Eye (tissue), 1 donor: ENCODE measurements at places on chromosomes 5 and 9.

GRCh38 chr9:69250681-69251080, 74.3 kb upstream of the ENTREP1 start:
- no peak for DNase-seq

- DNase-seq, result no peak
Measured at GRCh38 chr5:136193322-136193935, 467 bp upstream of the SMIM32 start.

GRCh38 chr9:111176511-111176910, 138.2 kb upstream of the LPAR1 start:
- no peak for DNase-seq

DNA sequence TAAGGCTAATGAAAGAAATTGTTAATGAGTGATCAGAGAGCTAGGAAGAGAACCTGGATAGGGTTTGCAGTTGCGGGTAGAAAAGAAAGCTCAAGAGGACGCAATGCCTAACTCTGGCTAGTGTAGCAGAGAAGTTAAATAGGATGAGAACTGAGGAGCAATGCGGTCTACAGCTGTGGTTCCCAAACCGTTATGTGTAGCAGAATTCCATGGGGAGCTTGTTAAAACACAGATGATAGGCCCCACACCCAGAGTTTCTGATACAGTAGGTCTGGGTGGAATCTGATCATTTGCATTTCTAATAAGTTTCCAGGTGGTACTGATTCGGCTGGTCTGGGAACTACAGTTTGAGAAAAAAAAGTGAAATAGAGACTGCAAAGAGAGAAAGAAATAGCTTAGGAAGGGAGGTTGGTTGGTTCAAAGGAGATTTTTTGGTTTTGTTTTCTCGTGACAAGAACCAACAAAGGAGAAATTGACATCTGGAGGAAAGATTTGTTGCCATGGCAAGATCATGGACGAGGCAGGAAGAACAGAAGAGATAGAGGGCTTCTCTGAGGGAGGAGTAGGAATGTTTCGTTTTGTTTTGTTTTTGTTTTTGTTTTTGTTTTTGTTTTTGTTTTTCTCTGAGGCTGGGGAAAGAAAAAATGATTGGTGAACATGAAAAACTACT, 276.1 kb downstream of the ARRDC3 start:
- peak; percentile 12 for DNase-seq

GRCh38 chr9:93667627-93668026, 91.2 kb downstream of the PHF2 start:
- DNase-seq, result no peak

DNA sequence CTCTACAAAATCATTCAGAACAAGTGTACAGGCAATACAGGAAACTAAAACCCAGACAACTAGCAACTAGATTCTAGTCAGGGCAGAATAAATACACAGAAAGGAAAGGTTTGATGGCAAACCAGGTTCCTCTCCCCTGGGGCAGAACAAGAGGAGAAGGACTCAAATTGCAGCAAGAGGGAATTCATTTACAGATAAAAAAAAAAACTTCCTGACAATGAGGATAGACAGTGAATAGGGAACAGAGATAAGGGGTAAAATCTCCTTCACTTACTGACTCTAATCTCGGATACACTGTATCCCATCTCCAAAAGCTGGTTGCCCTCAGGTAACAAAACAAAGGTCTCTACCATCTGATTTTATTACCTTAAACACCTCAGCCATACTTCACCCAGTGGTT, 244.0 kb downstream of the SEC61B start:
- no peak for DNase-seq

- no peak for DNase-seq
Measured at GRCh38 chr9:122127396-122127798, 32.2 kb downstream of the NDUFA8 start.

DNA sequence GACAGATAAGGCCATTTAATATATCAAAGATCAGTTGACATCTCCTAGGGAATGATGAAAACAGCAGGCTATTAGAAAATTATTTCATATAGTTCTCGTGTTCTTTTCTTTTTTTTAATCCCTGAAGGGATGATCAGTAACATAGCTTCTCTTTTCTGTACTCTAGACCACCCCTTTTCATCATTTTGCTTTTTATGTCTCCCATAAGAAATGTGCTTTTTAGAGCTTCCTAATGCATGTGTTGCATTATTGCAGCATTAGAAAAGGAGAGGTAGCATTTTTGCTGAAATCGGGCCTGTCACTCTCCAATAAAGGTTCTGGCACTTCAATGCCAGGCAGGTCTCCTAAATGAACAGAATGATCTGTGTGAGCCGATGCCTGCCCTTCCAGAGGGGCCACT, 143.3 kb downstream of the NTRK2 start:
- no peak for DNase-seq

DNA sequence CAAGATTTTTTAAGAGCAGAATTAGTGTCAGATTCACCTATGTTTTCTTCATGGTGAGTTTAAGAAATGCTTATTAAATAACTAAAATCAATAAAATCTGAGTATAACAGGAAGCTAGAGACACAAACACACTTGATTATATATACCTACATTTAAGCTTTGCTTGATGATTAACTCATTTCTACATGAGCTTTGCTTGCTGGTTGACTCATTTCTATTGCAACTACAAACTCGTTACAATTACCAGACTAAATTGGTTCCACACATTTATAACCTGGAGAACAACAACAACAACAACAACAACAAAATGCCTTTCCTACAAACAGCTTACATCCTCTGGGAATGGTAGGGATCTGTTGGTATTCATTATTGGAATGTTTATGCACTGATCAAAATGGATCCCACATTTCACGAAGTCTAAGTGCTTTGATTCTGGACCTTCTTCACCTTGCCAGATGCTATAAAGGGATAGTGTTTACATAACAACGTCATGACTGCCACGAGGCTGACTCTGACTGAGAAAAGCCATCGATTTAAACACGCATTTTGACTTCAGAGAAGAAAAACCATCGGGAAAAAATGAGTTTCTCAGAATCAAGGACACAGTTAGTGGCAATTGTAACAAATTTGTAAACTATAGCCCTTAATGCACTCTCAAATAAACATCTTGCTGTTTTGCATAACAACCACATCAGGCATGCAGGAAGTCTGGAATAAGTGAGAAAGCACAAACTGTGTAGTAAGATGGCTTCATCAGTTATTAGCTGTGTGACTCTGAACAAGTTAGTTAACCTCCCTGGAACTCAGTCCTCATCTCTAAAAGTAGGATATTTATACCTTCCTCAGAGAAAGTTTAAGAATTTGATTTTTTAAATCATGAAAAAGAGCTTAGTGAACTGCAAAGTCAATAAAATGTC, 49.8 kb downstream of the RASEF start:
- peak; percentile 48 for DNase-seq

DNA sequence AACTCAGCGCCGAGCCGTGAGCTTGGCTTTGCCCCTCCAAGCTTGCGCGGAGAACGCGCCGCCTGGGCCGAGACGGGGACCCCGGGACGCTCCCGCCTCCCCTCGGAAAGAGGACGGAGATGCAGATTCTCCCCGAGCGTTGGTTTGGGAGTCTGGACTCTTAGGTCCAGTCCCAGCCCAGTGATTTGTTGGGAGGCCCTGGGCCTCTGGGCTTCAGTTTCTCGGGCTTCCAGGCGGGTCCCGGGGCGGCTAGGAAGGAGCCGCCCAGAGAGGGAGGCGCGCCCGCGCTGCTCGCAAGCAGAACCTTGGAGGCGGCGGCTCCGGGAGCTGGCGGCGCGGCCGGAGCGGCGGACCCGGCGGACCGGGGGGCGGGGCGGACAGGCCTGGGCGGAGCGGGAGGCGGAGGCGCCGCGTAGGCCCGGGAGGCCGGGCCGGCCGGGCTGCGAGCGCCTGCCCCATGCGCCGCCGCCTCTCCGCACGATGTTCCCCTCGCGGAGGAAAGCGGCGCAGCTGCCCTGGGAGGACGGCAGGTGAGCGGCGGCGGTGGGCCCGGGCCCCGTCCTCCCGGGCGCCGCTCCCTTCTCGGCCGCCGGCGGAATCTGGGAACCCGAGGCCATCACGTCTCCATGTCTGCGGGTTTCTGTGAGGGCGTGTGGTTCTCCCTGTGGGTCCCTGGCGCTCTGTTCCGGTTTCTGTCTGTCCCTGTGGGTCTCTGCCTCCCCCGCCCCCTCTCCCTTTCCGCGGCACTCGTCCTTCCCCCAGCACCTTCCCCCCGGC, at the start of gene B4GALT7:
B4GALT7 (plus strand) TSS at position 402 of the 777 bp plus-strand sequence; CDS start at position 481, 79 bp downstream.
- DNase-seq, result peak; percentile 92

- no peak for DNase-seq
Measured at GRCh38 chr5:141919218-141920119, 4.2 kb upstream of the DELE1 start.

DNA sequence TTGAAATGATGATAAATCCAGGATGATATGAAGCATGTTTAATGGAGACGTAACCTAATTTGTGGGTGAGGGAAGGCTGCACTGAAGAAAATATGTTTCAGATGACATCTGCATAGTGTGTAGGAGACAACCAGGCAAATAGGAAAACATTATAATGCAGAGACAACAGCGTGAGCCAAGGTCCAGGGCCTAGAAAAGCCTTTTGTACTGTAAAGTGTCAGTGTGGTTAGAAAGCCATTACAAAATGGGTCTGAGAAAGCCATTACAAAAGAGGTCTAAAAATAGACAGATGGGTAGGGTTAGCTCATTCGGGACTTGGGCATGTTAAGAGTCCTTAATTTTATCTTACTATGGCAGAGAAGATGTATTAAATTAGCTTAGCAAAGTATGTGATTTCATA, 14.9 kb upstream of the GABRG2 start:
- DNase-seq, result no peak

DNA sequence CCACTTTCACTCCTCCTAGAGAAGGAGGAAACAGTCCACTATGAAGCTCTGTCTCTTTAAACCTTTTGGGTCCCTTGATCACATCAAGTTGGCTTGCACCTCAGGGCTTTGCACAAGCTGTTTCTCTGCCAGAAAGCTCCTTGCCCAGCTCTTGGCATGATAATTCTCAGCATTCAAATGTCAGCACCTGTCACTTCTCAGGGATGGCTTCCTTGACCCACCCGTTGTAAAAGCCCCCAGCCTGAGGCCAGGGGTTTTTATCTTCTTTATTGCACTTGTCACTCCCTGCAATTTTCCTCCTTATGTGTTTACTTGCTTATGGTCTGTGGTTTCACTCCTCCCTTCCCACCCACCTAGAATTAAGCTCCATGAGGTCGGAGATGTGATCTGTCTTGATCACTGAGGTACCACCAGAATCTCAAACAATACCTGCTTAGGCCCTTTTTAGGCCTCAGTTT, 200.7 kb upstream of the TBC1D2 start:
- DNase-seq, result no peak

DNA sequence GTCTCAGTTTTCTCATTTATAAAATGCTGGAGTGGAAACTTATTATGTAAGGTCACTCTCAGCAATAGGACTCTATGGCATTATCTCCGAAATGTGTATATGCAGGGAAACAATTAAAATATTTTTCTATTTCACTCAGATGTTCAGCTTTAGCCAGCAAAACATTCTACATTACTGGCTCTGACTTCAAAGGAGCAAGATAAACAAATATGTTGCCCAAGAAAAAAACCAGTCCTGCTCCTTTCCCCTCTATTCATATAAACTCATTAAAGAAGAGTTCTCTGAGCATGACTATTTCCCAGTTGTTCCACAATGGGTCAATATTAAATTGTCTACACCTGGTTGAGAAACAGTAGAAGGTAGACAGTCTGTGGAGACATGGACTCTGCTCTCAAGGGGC, 155.0 kb downstream of the NPR3 start:
- no peak for DNase-seq

GRCh38 chr9:75111019-75111622, 22.8 kb downstream of the OSTF1 start:
- no peak for DNase-seq

GRCh38 chr5:160475864-160476438, 54.3 kb downstream of the PTTG1 start:
- no peak for DNase-seq

- DNase-seq, result peak; percentile 52
Measured at GRCh38 chr9:16864649-16865434, 5.6 kb downstream of the BNC2 start.

DNA sequence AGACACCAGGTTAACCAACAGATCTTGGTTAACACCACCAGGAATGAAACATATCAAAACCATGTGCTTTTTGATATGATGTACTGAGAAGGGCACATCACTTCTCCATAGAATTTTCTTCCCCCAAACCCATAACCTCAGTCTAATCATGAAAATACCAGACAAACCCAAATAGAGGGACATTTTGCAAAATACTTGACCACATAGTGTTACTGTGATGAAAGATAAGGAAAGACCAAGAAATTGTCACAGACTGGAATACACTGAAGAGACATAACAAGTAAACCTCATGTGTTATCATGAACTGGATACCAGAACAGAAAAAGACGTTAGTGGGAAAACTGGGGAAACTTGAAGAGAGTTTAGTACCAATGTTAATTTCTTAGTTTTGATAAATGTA, 74.9 kb upstream of the VCAN start:
- DNase-seq, result no peak

DNA sequence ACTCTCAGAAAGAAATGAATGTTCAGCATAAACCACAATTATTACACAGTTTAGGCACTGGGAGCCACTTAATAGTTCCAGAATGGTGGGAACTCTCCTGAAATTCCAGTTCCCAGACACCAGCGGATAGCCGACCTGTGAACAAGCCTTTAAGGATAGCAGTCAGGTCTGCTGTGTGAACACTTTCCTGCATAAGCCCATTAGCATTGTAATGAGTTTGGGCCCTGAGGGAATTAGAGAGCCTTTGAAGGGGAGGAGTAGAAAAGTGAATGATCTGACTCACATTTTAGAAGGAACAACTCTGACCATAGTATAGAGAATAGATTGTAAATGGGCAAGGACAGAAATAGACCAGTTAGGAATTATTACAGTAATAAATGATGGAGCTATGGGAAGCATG, 189.1 kb downstream of the ADGRV1 start:
- no peak for DNase-seq
